ENCODE measurements at places on chromosomes 3 and 15.

DNA sequence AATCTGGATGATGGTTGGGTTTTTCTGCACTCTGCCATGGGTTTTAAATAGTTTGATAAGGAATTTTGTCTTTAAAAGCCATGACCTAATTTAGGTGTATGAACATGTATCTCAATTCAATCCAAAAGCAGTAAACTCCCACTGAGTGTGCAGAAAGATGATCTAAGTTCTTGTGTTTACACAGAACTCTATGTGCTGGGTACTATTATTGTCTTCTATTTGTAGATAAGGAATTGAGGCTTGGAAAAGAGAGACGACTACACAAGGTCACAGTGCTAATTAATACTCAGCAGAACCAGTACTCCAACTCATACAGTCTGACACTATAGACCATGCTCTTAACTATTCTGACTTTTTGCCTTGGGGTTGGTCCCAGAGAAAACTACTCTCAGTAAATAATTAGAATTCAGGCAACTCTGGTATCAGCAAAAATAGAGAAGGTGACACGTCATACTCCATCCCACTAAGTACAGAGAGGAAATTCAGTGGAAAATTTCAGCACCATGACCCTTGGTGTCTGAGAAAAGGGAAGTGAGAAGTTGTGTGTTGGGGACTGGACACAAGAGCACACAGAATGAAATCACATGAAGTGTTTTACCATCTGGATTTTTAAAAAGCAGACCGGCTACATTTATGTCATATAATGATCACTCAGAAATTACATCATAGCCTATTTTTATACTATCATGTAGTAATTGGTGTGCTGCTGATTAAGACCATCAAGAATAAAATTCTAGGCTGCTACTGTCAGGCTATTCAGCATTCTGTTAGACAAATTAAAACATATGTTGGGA is 18.3 kb upstream of the MYH15 start:
- no peak for DNase-seq

- no peak for DNase-seq
Measured at GRCh38 chr3:141979050-141979671, 102.7 kb downstream of the ATP1B3 start.

DNA sequence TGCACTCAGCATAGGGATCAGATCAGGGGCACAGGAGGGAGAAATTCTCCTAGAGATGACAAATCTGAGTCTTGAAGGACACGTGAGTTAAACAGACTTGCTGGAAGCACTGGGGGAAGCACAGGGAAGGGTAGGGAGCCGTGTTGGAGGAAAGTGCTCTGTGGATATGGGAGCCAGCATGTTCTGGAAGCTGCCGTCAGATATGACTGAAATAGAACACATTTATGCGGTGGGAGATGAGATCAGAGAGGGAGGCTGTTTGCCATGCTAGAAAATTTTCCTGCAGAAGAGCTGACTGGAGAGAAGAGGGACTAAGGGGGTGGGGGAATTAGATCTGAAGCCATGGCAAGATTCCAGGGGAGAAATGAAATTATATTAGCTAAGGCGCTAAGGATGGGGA is 1.8 kb downstream of the TAMM41 start:
- DNase-seq = no peak

GRCh38 chr3:58693940-58694850 is 27.6 kb upstream of the FAM3D start:
- no peak for DNase-seq

DNA sequence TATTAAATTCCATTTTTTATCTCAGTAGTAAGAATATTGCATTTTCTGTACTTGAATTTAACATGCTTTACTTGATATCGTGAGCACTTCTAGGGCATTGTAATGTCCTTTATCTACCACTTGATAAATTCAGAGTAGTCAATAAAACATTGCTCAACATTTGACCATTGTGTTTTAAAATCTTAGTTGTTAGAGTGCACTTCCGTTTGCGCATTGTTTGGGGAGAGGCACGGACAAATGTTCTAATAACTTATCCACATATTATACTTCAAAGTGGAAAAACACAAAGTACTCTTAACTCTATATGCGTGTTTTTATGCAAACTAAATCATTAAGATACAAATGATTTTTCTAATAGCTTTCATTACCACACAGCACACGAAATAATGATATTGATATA is 419 bp downstream of the FAM227B start:
- DNase-seq = no peak
